ENCODE measurements at places on chromosomes 5 and 9.

DNA sequence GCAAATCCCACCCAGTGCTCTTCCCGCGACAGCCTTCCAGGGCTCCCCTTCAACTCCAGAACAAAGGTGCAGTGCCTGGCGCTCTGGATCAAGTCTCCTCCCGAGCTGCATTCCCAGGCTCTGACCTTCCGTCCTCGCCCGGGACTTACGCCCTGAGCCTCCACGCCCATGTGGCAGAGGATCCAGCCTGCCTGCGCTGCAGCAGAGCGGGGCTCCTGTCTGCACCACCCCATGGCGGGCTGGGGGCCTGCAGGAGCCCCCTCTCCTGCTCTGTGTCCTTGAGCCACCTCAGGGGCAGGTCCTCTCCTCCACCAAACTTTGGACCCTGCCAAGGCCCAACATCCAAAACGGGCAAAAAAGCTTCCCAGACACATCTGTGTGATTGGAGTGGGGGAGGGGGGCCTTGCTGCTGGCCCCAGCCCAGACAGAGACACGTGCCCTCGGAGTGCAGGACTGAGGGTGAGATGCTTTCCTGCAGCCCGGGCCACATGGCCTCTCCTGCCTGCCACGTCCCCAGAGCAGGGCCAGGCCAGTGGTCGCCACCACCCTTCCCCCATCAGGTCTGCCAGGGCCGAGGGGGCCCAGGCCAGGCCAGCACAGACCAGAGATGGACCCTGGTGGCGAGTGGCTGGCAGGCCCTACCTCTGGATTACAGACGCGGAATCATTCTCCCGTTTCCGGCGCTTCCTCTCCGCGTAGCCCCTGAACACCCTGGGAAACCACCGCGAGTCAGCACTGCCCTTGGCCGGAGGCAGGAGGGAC lies 4.4 kb downstream of the NSMF start:
- no peak for DNase-seq

DNA sequence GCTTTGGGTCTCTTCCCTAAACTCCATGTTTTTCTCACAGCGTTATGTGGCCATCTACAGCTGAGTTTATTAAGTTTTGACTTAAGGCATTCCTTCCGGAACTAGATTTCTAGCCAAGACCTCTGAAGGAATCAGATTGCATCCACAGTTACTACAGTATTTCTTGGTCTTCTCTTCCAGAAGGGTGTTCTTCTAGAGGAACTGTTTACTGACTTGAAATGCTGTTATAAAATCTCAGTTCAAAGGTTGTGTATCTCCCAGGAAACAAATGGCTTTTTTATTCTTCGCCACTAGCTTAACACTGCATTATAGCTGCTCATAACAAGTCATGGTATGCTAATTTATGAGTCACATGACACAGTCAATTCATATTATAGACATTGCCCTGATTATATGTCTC lies 55.3 kb upstream of the RAD23B start:
- DNase-seq = no peak

DNA sequence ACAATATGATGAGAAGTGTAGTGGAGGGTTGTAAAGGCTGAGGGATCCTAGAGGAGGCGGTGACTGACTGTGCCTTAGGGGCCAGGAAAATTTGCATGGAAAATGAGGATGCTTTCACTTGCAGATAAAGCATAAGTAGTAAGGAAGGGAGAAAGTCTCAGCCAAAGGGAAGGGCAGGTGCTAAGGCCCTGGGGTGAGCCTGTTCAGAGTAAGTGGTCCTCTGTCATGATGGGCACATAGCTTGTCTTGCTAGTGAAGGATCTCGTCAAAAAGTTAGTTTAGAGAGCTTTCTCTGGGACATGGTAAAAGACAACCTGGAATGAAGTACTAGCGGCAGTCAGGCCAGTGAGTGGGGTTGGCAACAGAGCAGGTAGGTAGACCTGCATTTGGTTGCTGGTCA lies 75.4 kb upstream of the CPLX2 start:
- DNase-seq = no peak

DNA sequence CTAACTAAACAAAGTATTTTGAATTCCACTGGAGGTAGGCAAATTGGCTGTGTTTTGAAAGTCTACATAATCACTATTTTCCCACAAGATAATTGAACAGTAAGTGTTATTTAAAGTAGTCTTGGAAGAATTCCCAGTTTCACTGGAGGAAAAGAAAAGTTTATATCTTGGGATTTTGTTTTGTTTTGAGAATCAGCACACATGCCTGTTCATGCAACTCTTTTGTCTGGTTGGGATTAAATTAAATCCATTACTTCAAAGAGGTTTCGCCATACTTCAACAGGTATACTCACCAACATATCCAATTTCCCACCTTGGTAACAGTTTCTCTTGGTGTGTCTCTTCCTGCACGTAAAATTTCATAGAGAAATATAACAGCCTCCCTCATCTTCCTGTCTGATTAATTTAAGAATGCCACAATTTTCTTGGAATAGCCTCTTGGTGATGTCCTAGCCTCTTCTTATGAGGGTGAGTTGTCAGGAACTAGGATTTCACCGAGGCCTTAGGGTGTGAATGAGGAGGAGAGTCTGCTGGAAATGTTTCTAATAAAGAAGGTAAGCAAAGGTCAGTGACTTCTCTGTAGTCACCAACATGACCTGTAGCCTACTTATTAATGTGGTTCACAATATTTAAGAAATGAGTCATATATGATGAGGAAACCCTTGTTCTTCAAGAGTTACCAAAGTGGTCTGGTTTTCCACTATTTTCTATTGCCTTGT lies 48.1 kb downstream of the ITGA2 start:
- no peak for DNase-seq

- DNase-seq = no peak
These were observed 108.8 kb upstream of the ASTN2 start for GRCh38 chr9:117523531-117524153.

GRCh38 chr5:50691399-50692016 lies 25.1 kb downstream of the PARP8 start:
- DNase-seq = no peak

DNA sequence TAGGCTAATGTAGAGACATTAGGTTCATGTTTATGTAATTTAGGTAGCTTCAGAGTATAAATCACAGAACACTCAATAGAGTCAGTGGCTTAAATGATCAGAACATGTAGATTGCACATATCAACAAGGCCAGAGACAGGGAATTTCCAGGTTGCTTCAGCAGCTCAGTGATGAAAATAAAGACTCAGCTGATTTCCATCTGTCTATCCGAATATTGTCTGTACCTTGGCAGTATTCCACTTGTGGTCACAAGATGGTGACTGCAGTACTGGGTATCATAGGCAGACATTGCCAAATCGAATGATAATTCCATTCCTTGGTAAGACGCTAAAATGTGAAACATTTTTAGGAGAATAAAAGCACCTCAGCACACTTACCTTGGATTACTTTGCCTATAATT lies 702.2 kb downstream of the MAT2B start:
- DNase-seq = no peak

DNA sequence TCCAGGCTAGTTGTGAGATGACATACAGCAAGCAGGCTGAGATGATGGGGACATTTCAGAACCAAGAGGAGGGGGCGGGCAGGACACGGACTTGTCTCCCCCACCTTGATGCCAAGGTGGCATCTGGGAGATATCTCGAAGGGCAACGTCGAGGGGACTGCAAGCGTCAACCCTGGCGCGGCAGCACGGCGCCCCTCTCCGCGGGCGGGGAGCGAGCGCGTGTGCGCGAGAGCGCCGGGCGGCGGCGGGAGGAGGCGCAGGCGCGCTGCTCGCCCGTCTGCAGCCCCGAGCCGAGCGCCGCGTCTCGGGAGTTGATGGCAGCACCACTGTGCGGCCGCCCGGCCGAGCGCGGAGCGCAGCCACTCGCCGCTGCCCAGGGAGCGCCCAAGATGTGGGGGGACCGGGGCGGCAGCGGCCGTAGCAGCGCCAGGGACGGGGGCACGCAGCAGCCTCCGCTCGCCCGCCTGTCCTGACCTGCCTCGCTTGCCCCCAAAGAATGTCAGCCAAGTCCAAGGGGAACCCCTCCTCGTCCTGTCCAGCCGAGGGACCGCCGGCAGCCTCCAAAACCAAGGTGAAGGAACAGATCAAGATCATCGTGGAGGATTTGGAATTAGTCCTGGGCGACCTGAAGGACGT lies at the start of gene PRR16:
TSS of gene PRR16 (plus strand) at position 310 of the 636 bp plus-strand sequence.
- DNase-seq = peak; percentile 6

DNA sequence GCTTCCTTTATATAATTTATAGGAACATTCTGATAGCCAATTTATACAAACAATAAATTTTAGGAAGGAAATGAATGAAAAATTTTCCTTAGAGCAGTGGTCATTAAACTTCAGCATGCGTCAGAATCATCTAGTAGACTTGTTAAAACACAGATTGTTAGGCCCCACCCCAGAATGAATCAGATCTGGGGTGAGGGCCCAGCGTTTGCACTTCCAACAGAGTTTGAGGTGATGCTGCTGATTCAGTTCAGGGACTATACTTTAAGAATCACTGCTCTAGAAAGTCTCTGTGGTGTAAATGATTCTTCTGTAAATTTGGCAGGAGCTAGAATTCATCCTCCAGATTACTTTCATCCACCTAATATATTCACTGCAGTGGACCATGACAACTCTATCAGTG lies 80.4 kb downstream of the SLC12A2 start:
- no peak for DNase-seq

GRCh38 chr5:119395080-119395836 lies 39.4 kb downstream of the TNFAIP8 start:
- no peak for DNase-seq

DNA sequence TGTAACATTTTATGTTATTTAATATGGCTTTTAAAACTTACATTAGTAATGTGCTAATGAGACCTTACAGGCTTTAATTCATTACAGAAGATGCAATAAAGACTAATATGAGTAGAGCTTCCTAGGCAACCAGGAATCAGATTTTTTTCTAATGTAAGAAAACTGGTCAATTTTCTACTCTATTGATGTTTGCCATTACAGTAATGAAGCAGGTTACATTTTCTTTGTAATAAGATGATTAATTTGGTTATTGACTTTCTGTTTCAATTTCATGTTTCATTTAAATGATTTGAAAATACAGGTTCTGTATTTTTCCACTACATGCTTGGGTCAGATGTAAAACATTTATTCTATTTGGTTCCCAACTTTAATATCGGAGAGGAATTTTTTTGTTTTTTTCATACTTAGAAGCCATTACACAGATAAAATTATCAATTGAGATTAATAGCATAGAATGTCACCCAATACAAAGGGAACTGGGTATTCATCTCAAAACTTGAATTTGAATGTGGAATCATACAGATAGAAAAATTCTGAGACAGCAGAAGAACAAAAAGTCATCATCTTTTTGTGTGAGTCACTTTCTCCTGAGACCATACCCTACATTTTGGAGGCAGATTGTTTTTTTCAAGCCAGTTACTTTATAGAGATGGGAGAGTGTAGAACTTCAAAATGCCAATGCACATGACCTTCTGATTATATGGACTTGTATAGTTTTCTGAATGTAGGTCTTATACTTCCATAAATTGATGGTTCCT lies 133.6 kb upstream of the HMHB1 start:
- no peak for DNase-seq

- no peak for DNase-seq
These were observed 26.9 kb upstream of the CCNG1 start for GRCh38 chr5:163410505-163410904.

- no peak for DNase-seq
These were observed 6.0 kb downstream of the ISL1 start for GRCh38 chr5:51389288-51389576.

DNA sequence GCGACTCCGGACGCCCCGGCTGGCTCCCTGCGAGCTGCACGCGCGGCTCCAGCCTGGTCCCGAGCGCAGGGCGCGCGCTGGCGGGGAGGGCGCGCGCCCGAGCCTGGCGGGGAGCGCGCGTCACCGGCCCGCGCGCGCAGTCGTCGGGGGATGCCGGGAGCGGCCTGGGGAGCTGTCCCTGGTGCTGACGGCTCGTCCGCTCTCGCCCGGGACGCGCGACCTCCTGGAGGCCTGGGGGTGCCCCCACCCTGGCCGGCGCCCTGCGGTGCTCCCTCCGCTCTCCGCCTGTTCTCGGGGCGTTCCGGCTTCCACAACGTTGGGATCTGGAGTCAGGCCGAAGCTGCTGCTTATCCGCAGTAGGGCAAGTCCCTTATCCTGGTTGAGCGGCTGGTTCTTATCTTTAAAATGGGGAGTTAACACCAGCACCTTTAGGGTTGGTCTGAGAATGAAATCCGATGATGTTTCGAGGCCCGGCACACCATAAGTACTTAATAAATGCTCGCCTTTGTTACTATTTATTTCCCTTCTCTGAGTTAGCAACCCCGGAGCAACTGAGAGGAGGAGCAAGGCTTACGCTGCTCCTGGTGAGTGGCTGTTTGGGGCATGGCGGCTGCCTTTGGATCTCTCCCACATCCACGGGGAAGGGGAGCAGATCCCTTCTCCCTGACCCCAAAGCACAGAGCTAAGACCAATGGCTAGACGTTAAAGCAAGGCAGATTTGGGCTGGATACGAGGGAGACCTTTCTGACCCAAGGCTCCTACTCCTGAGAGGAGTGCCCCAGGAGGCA lies at the start of gene FAM163B:
TSS of gene FAM163B (minus strand) at position 79 of the 788 bp plus-strand sequence. CDS start 29,166 bp downstream, outside the sequence.
- no peak for DNase-seq

- DNase-seq = no peak
These were observed 32.7 kb downstream of the PRUNE2 start for GRCh38 chr9:76873056-76873792.

- no peak for DNase-seq
These were observed 129.7 kb upstream of the TMEM161B start for GRCh38 chr5:88398316-88398715.

DNA sequence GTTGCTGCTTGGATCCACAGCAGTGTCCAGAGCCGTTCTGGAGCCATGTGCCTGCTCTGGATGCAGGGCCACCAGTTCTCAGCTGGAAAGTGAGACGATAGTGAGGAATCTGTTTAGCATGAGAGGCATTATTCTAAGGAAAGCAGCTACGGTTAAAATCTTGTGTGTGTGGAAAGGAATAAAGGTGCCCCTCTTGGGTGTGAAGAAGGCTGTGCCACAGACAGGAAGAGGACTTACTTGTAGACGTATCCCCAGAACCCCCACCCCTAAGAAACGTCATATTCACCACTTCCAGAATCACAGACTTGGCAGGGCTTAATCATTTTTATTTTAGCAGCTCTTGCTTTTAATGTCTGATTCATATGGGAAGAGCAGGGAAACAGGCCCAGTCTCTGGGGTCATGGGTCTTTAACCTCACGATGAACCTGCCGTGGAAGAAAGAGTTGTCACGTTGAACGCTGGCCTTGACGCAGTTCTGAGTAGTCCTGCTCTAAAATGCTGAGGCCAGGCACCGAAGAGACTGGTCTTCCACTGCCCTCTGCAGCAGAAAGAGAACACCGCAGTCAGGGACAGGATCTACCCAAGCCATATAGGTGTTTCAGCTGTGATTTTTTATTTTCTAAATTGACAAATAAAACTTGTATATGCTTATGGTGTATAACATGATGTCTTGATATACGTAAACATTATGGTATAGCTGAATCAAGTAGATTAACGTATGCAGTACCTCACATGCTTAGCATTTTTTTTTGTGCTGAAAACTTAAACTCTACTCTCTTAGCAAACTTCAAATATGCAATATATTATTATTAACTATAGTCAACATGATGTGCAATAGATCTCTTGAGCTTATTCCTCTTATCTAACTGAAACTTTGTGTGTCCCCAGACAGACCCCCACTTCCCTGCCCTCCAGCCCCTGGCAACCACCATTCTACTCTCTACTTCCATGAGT lies 38.8 kb downstream of the CARTPT start:
- DNase-seq = peak; percentile 38

GRCh38 chr5:133565993-133566392 lies 46.3 kb downstream of the FSTL4 start:
- no peak for DNase-seq
